Activated naive CD4-positive, alpha-beta T cell treated with anti-CD3 and anti-CD28 coated beads for 36 hours (primary cell): ENCODE measurements at places on chromosomes 2 and 18. TPM values are rescaled to one million over a fixed set of nuclear protein-coding genes. Genes with fewer than 3 reads are reported as not detected.

The LIMS4 gene
- total RNA-seq = 1.1 TPM

DNA sequence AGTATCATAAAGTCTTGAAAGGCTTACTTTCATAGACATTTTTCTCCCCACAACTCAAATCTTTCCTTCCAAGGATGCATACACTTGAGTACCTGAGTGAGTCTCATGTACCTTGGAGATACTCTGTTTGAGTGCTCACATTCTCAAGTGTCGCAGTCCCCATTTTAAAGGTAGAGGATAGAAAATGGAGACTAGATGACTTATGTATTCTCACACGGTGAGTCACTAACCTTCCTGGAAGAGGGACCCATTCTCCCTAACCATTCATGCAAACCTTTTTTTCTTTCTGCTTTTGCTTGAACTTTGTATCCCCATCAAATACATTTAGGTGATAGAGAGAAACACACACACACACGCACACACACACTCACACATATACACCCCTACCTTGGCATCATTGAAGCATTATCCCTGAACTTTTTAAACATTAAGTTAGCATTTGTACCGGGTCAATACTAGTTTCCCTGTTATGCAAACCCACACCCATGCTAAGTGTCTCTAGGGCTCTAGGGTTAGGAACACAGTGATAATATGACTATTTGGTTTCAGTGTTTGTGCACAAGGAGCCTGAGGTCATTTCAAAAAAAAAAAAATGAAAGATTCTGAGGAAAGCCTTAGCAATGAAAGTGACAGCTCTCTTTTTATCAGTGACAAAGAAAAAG lies 236.2 kb downstream of the IKZF2 start:
- H3K36me3 ChIP-seq = no peaks in the 10 kb centered on the region
- DNase-seq = peak; percentile 5
- H3K27ac ChIP-seq = no peak overlapping the region
- H3K4me1 ChIP-seq = peaks cover 16% of the 10 kb centered on the region
- H3K27me3 ChIP-seq = peaks cover 2% of the 10 kb centered on the region
- no peak overlapping the region for H3K4me3 ChIP-seq

The EVX2 gene
- total RNA-seq = not detected

DNA sequence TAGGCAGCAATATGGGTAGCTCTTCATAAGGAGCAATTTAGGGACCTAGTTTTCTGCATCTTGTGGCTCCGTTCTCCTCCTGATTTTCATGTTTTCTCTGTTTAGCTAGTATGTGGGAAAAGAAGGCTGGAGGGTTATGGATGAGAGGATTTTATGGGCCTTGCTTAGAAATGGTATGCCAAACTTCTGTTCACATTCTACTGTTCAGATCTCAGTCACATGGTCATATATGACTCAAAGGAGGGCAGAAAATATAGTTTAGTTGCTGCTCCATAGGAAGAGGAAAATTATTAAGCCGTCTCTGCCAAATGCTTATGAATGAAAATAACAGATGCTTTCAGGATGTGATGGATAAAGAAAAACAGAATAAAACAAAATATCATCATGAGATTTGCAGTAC lies 361.8 kb upstream of the CWC22 start:
- no peaks in the 10 kb centered on the region for H3K27me3 ChIP-seq
- H3K4me1 ChIP-seq = no peaks in the 10 kb centered on the region
- no peak overlapping the region for H3K27ac ChIP-seq
- DNase-seq = no peak
- H3K4me3 ChIP-seq = no peak overlapping the region

GRCh38 chr2:227326783-227327182 lies 1.7 kb downstream of the MFF start:
- peaks cover 6% of the 10 kb centered on the region for H3K27me3 ChIP-seq
- H3K4me1 ChIP-seq = peaks cover 24% of the 10 kb centered on the region
- H3K36me3 ChIP-seq = peaks cover 5% of the 10 kb centered on the region
- no peak for DNase-seq
- H3K4me3 ChIP-seq = peak overlapping the region; percentile 28
- H3K27ac ChIP-seq = no peak overlapping the region
